ENCODE measurements at places on chromosomes 1 and 21.

GRCh38 chr1:13945856-13946255 is 245.9 kb downstream of the PRDM2 start:
- DNase-seq, result no peak

DNA sequence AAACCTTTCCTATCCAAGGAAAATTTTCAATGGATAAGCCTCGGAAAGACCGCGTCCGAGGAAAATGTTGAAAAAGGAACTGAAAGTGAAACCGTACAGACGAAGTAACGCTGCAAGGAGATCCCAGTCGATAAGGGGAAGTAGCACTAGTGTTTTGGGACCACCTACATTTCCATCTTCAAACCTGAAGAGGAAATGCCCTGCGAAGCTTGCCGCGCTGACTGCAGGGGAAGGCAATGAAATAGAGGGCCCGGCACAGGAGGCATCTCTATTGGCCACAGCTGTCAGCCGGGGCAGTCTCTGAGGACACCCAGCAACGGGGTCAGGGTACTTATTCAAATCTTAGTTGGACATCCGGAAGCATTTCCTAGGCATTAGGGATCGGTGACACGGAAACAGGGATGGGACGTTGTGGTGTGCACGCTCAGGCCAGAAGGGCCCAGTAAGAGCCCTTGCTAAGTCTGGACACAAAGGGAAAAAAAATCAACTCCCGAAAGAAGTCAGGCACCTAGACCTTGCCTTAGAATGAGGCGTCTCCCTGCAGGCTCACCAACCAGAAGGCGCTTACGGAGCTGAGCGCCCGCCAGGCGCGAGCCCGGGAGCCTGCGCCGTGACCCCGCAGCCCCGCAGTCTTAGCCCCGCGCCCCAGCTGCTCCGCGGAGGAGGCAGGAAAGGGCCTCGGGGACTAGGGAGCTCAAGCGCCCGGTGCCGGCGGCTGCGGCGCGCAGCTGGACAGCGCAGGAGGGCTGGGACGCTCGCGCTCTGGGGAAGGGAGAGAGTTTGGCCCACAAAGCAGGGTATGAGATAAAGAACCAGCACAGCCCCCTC is 655 bp downstream of the USF1 start:
- peak; percentile 70 for DNase-seq

GRCh38 chr1:10549904-10550664 is 75.3 kb downstream of the PEX14 start:
- no peak for DNase-seq

DNA sequence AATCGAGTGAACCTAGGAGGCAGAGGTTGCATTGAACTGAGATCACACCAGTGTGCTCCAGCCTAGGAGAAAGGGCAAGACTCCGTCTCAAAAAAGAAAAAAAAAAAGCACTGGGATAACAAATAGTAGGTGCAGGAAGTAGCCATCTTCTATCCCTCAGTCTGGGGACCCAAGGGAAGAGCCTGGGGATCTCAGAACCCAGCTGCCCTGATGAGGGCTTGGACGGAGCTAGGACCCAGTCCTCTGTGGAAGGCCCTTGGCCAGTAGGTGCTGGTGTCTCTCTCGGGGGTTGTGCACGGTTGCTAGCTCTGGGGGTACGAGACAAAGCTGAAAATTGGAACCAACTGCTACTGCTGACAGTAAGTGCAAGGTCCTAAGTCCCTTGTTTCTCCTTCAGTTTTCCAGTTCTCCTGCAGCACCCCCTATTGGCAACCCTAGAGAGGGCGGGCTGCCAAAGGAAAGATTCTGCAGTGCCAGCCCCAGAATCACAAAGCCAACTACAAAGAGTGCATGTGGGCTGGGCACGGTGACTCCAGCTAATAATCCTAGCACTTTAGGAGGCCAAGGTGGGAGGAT is 57.6 kb upstream of the KIF1B start:
- DNase-seq, result peak; percentile 79

DNA sequence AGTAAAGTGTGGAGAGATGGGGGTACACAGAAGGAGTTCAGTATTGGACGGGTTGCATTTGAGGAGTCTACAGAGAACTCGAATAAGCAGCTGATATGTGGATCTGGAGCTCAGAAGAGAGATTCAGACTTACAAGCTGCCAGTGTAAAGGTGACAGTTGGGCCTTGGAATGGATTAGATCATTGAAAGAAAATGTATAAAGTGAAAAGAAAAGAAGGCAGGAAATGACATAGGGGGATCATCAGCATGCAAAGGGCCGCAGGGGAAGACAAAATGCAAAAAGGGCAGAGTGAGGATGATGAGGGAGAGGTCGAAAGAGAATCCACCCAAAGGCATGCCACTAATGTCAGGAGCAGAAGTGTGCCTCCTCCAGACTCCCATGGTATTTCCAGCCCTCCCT is 273.3 kb downstream of the TNR start:
- DNase-seq, result no peak

DNA sequence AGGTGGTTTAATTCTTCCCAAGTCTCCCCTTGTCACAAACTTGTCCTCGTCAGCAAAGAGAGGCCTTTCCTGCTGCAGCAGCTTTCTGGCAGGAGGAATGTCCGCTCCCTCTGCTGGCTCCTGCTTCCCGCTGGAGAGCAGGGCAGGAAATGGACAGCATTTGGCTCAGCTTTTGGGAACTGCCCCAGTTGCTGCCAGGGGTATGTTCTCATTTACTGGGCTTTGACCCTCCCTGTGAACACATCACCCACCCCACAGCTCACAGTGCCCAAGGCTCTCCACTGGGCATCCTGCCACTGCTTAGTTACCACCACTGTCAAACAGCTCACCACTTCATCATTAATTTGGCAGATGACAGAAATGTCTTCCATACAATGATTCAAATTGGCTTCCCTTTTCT is 75.4 kb downstream of the MRPL37 start:
- peak; percentile 68 for DNase-seq

DNA sequence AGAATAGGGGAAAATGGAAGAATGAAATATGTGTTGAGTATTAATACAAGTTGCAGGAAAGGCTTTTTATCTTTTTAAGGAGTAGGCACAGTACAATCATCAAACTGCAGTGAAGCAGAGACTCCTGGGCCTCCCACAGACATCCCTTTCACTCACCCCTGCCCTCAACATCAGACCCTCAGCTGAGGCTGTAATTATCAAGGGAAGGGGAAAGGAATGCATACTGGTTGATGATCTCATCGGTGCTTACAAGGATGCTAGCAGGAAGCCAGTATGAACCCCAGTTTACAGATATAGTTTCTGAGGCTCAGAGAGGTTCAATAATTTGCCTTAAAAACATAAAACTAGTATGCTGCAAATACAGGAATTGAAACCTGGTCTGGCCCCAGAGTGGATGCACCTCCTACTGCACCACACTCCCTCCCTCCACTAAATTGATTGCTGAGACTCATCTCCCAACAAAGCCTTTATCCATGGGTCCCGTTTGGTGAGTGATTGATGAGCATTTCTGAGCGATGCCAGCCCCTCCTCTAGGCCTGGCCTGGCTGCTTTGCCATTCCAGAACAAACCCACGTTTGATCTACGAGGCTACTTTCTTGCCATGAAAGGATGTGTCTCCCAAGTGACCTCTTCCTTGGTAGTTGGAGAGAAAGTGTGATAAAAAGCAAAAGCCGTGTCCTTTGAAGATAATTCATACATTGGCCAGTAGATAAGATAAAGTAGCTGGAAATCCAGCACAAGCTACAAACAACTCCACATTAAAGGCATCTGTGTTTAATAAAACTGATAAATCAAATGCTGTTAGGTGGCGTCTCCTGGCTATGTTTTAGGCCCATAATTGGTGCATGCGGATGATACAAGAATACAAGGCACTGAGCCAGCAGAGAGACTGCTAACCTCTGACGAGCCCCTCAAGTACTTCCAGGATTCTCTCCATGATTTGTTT is 233.9 kb upstream of the CAMK1G start:
- DNase-seq, result no peak

DNA sequence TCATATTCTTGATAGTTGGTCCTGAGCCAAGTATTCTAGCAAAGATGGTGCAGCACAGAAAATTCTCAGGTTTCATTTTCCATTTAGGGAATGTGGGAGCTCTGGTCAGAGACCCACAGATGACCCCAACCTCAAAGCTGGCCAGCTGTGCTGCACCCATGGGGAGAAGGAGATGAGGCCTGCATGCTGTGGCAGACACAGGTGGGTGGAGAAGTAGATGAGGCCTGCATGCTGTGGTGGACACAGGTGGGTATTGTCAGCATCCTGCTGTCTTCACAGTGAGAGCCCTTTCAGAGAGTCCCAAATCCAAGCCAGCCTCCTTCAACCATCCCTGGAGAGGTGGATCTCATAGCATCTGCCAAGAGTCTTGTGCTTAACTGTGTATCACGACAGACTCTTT is 77.7 kb downstream of the DSCAM start:
- no peak for DNase-seq

- DNase-seq, result no peak
These were observed 16.1 kb downstream of the TOMM20 start for GRCh38 chr1:235112297-235113182.

- peak; percentile 52 for DNase-seq
These were observed 7.0 kb downstream of the GPR37L1 start for GRCh38 chr1:202129453-202130296.

- no peak for DNase-seq
These were observed 1.9 kb upstream of the YRDC start for GRCh38 chr1:37809942-37810341.

DNA sequence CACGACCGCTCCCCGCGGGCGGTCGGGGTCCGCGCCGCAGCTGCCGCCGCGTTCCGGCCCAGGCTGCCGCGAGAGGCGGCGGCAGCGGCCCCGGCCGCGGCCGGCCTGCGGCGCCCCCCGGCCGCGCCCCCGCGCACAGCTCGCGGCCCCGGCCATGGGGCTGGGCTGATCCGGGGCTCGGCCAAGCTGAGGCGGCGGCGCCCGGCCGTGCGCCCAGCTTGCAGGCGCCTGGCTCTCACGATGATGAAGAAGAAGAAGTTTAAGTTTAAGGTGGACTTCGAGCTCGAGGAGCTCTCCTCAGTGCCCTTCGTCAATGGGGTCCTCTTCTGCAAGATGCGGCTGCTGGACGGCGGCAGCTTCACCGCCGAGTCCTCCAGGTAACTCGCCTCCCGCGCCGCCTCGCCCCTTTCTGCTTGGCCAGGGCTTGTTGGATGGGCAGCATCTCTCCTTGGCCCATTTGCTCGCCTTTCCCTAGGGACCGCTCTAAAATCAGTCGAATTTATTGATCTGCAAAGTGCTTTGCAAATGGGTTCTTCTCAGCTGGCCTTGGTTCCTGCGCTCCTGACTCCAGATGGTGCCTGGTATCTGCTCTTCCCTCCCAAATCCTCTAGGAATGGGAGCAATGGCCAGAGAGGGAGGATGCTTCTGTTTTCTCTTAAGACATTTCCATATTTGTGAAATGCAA is 431 bp downstream of the EEIG2 start:
- DNase-seq, result peak; percentile 38

GRCh38 chr1:30764939-30765555 is 7.5 kb upstream of the LAPTM5 start:
- DNase-seq, result no peak

- DNase-seq, result no peak
These were observed 71.3 kb upstream of the DNAJC6 start for GRCh38 chr1:65238010-65238409.

DNA sequence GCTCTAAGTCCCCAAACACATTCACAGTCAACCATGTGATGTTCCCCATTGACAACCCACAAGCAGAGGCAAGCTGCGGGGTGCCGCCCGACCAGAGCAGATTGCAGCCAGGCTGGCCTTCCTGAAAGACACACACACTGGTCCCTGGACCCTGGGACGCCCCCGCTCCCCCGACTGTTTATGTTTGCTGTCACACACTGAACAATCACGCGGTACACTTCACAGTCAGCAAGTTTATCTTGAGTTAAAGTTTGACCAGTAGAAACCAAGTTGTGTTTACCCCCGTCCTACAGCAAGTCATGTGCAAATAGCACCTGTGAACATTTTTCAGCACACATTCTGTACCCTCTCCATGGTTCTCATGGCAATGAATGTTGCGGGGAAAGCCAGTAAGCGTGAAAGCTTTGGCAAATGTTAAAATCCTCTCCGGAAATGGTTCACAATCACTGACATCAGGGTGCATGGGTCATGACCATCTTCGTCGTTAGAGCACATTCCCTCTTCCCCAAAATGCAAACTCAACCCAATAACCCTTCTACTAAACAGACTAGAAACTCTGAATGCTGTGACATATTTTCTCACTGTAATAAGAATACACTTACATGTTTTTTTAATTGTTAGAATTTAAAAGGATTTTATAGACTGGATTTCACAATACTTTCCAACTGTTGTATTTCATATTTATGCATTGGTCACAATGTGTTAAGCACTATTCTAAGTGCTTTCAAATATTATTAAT is 33.3 kb upstream of the IRF2BP2 start:
- DNase-seq, result no peak

GRCh38 chr1:24051206-24051945 is 60.6 kb downstream of the MYOM3 start:
- no peak for DNase-seq

DNA sequence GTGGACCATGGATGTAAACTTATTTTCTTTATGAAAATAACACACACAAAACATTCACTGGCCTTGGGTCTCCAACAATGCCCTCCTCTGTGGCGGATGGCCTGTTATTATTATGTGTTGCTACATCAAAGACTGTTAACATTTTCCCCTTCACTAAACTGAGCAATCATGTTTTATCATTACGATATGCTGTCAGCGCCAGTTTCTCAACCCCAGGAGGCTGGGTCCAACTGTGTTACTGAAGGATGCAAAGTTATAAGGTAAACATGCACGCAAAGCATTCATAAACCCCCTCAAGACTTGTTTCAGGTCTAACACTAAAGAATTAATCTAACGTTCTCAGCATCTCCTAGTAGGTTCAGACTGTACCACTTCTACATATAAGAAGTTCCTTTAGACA is 6.0 kb upstream of the DUSP10 start:
- DNase-seq, result no peak

- DNase-seq, result no peak
These were observed 103.5 kb downstream of the RPE65 start for GRCh38 chr1:68346188-68346808.

GRCh38 chr21:16198546-16198945 is 468.8 kb downstream of the USP25 start:
- no peak for DNase-seq

- DNase-seq, result no peak
These were observed 113.0 kb downstream of the WDR3 start for GRCh38 chr1:118042501-118042900.

- DNase-seq, result no peak
These were observed 131.1 kb downstream of the NEK7 start for GRCh38 chr1:198287916-198288315.

GRCh38 chr1:161265305-161265704 is 6.8 kb downstream of the PCP4L1 start:
- DNase-seq, result no peak

GRCh38 chr21:45251635-45252447 is 35.9 kb downstream of the POFUT2 start:
- DNase-seq, result no peak
